HCEC 1CT (cell line): ENCODE measurements at places on chromosomes 16 and 17.

DNA sequence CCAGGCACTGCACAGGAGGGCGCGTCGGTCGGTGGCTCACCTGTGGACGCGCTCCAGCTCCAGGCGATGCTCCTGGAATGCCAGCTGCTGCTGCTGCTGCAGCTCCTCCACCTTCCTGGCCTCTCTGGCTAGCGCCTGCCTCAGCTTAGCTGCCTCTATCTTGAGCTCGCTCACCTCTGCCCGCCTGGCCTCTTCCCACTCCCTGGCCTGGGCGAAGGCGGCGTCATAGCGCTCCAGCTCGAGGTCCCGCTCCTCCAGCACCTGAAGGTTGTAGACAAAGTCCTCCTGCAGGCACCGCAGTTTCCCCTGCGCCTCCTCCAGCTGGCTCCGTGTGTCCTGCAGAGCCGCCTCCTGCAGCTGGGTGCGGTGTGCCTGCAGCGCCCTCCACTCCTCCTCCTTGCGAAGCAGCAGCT is 11.1 kb downstream of the CCDC57 start:
- DNase-seq: no peak

DNA sequence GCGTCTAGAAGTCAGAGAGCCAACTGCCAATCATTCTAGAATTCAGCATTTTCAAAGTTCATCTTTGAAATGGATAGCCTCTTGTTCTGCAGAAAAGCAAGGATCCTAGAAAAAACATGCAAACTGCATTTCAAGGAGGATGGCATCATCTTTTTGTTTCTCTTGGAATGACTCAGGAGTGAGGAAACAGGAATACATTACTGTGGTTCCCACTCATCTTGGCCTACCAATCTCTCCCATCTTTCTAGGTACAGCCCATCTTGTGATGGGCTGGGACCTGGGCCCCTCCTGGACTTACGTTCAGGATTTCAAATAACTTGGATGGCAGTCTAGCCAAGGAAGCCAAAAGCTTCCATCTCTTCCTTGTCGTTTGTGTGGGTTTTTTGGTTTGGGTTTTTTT is 363.4 kb downstream of the CDH13 start:
- DNase-seq: peak; percentile 75

GRCh38 chr16:55091213-55091870 is 160.7 kb downstream of the IRX5 start:
- DNase-seq: no peak

DNA sequence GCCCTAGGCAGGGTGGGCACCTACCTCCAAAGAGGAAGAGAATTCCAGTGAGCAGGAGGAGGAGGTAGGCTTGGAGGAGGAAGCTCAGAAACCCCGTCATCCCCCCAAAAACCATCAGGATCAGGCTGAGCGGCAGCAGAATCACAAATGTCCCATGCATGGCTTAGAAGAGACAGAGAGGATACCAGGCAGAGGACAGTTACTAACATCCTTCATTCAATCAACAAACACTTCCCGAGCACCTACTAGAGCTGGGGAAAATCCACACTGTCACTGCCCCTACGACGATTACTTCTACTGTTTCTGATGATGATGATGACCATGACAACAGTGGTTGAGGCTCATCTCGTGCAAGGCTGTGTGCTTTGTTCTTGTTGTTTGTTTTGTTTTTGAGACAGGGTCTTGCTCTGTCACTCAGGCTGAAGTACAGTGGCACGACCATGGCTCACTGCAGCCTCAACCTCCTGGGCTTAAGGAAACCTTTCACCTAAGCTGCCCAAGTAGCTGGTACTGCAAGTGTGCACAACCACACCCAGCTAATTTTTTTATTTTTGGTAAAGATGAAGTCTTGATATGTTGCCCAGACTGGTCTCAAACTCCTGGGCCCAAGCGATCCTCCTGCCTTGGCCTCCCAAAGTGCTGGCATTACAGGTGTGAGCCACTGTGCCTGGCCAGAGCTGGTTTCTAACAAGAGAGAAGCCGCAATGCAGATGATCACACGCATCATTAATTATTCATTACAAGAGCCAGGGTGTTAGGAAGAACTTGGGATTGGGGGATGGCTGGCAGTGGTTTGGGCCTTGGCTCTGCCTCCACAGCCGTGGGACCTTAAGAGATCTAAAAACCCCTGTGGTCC is 18.0 kb downstream of the TMEM114 start:
- DNase-seq: no peak

- DNase-seq: no peak
Measured at GRCh38 chr17:72840019-72840418, 252.5 kb downstream of the SLC39A11 start.

DNA sequence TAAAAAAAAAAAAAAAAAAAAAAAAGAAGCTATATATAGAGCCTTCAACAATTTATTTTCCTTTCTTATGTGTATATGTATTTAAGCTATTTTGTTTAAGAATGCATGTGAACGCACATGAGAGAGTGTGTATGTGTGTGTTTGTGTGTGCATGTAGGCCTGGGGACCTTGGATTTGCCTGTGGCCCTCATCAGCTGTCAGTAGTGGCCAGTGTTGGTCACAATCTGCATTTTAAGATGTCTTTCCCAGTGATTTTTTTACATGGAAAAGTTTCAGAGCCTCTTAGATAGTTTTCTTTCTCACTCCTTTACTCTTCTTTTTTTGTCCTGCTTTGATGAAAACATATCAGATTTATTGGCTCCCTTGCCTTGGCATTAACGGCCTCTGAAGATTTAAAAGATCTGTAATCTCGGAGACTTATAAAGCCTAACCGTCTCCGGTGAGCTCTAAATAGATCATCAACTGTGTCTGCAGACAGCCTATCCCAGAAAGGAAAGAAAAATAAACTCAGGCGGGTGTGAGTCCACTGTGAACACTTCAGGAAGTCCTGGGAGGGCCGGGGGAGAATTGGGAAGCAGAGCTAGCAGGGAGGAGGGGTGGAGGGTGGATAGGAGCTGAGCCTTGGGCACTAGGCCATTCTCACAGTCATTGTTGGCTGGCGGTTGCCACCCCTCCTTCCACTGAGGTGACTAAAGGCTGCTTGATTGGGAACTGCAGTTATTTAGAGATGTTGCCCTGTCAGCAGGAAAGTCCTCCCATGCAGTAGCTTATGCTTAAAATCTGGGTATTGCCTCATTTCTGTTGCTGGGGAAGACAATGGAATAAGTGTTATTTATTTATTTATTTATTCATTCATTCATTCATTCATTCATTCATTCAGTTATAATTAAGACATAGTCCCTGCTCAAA is 86.8 kb downstream of the WWP2 start:
- peak; percentile 91 for DNase-seq
